ENCODE measurements at places on chromosomes 13 and 19.

- DNase-seq: no peak
Measured at GRCh38 chr13:33014291-33014690, 1.9 kb upstream of the KL start.

DNA sequence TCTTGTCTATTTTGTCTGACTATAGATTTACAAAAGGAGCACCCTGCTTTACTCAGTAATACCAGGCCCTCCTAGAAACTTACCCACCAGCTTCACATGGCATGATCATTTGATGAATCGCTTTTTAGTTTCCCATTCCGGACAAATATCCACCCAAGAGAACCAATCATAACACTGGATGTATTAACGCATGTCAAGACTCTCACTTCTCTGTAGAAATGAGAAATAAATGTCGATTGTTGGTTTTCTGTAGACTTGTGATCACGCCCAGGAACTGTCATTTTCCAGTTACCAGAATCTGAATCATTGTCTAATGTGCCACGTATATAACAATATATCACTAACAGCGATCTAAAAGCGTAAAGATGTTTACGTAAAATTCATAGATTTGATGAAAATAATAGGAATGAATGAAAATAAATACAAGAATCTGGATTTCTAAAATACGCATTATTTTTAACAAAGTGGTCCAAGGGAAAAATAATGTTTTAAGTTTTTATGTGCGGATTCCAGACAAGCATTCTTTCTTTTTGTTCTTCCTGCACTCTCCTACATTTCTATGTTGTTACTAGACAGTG, 14.0 kb downstream of the CDX2 start:
- DNase-seq: no peak

GRCh38 chr13:20588529-20589110, 21.7 kb downstream of the IFT88 start:
- DNase-seq: no peak

GRCh38 chr19:15115762-15116615, 8.8 kb downstream of the SYDE1 start:
- no peak for DNase-seq

DNA sequence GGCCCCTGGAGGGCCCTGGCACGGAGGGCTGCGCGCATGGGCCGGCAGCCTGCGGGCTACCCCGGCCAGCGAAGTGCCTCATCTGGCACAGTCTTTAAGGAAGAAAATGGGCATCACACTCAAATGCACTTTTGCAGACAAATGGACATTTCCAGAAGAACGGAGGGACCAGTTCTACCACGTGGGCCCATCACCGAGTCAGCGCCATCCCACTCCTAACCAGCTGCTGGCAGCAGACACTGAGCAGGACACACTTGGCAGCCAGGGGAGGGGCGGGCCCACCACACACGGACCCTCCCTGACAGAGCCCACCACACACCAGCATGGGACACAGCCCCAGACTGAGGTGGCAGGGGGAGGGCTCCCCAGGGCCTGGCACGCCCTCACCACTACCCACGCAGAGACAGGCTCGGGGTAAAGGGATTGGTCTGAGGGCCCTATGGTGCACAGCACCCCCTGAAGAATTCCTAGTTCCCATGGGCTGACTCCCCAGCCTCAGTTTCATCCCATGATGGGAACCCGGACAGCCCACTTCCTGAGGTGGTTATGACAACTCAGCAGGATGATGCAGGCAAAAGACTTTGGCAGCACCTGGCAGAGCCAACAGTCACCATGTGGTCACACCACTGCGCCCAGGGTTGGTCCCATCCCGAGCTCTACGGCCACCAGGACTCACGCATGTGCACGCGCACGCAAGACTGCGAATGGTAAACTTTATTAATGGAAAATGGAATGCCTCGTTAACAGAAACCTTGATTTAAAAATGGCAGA, 18.7 kb upstream of the TINCR start:
- no peak for DNase-seq

- no peak for DNase-seq
Measured at GRCh38 chr19:16821081-16821480, 8.1 kb upstream of the SIN3B start.

DNA sequence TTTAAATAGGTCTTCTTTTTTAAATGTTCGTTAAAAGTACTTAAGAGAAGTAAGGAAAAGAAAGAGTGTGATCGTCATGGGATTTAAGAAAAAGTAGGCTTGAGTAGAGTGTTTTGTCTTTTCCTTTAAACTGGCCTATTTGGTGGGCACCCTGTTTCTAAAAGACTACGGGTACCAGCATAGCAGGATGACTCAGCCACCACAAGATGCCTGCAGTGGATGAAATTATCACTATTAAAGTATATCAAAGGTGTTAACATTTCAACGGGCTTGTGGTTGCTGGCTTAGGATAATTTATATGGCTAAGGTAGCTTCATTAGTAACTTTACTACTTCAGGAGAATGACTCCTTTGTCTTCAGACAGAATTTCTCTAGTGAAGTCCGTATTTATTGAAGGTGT, 112.6 kb downstream of the STARD13 start:
- no peak for DNase-seq

DNA sequence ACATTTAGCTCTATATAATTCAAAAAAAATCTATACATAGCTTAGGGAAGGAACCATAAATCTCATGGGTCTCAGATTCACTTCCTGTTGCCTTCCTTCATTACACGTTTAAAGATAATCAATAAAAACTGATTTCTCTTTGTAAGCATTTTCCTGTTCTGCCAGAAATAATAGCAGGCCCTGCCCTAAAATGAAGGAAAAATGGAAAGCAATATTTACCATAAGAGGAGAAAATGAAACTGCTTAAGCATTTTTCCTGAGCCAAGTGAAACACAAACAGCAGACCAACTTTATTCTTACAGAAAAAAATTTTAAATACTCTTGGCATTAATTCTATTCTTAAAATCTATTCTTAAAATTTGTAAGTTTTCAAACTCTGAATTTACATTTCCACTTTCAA, 4.0 kb downstream of the LHFPL6 start:
- DNase-seq: no peak

DNA sequence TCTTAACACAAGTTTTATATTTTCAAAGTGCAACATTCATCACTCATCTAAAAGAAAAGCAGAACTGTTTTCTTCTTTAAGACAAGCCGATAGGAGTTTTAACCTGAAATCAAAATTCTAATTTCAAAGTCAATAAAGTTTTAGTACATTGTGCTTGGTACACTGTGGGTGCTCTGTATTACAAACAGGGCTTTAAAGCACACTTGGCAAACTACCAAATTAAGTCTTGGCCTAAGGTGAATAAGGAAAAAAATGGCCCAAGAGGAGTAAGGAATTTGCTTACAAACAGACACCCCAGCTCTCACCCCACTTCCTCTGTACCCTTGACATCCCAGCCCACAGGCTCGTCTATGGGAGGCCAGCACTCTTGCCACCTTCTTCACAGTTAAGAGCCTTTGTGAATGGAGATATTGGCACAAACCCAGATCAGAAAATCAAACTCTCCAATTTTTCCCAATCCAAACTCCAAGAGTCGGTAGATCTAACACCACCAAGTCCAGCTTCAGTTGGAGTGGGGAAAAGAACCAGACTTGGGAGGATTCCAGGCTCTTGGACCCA, 66.0 kb downstream of the ABCC4 start:
- no peak for DNase-seq

- no peak for DNase-seq
Measured at GRCh38 chr13:104357174-104357573, 1291.0 kb upstream of the SLC10A2 start.

DNA sequence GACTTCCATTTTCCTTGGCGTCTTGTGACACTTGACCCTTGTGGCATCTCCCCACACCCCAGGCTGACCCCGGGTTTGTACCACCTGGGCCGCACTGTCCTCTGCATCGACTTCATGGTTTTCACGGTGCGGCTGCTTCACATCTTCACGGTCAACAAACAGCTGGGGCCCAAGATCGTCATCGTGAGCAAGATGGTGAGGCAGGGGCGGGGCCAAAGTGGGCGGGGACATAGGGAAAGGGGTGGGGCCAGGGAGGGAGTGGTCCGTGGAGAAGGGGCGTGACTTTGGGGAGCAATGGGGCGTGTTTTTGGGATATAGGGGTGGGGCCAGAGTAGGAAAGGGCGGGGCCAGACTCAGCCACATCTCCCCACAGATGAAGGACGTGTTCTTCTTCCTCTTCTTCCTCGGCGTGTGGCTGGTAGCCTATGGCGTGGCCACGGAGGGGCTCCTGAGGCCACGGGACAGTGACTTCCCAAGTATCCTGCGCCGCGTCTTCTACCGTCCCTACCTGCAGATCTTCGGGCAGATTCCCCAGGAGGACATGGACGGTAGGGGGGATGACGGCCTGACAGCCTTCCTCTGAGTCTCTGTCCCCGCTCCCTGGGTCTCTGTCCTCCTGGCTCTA, 42.8 kb downstream of the TRPM4 start:
- DNase-seq: no peak

- DNase-seq: no peak
Measured at GRCh38 chr19:40398417-40399131, 8.6 kb upstream of the HIPK4 start.

DNA sequence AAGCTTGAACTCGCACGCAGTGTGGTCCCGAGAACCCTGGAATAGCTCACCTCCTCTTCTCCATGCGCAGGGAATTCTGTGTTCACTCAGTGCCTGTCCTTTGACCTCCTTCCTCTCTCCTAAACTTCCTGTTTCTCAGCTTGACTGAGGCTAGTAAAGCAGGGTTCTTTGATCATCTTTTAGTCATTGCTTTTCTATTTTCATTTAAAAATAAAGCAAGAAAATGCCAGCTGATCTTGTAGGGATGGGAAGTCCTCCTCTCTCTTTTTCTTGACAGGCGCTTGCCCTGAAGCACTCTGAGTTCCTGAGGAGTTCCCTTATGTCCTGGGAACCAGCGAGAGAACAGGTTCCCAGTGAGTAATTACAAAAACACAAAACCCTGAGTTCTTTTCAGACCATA, 62.8 kb downstream of the ARHGEF7 start:
- DNase-seq: no peak

DNA sequence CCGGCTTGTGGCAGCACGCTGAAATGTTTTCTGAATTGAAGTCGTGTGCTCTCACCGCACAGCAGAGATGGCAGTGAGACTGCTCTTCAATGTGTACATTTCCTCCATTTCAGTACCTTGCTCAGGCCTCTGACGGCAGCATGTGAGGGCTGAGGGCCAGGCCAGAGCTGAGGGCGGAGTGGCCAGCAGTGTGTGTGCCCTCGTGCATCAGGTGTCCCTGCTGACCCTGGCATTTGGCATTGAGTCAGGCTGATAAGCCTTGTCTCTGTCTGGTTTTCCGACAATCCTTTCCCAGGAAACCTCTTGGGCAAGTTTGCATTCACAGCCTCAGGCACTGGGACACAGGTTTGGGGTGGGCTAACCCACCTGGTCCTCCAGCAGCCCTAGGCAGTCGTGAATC, 62.3 kb downstream of the EFNB2 start:
- no peak for DNase-seq

- DNase-seq: no peak
Measured at GRCh38 chr19:21617740-21618339, 112.4 kb downstream of the ZNF429 start.

- DNase-seq: no peak
Measured at GRCh38 chr13:19179916-19180315, 1.7 kb downstream of the TUBA3C start.

- DNase-seq: no peak
Measured at GRCh38 chr13:74476788-74477187, 342.6 kb upstream of the KLF12 start.

DNA sequence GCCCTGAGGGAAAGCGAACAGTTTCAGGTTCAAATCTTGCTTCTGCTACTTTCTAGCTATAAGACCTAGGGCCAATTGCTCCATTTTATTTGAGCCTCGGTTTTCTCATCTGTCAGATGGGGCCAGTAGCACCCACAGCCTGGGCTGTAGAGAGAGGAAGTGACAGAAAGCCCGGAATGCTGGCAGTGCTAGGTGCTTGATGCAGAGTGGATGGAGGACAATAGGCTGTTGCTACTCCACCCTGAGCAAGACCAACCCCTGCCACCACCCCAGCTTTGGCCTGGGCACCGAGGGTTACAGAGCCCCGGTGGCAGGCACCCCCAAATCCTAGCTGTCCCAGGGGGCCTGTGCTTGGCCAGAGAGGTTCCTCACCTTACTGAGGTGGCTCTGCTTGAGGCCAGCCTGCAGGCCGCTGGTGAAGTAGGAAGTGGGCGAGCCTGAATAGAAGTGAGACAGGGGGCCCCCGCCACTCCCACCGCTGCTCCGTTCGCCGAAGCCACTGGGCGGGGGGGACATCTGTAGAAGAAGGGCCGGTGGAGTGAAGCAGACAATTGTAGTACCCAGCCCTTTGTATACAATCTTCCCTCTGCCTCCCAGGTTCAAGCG, 2.1 kb upstream of the FDX2 start:
- DNase-seq: no peak

GRCh38 chr13:110387451-110388107, 80.5 kb downstream of the COL4A2 start:
- DNase-seq: no peak

DNA sequence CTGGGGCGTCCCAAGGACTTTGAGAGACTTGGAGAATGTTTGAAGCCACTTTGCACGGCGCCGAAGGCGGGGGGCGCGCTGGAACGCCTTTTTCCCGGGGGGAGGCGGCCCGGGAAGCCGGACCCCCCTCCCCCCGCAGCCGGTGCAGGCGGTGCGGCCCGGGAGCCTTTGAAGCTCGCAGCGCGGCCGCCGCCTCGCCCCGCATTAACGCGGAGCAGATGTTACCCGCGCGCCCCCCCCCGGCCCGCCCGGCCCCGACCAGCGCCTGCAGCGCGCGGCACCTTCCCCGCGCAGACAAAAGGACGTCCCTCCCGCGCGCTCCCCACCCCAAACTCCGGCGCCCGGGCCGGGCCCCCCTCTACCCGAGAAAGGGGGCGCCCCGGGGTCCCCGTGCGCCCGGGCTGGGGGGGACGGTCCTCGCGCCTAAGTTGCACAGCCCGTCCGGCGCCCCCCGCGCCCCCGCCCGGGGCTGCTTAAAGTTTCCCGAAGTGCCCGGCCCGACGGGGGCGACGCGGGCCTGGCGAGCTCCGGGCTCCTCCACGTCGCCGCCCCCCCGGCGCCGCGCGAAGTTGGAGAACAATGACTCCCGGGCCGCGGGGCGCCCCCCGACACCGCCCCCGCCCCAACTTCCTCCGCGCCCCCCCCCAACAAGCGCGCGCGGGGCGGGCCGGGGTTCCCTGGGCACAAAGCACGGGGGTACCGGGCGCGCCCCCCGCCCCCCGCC, 685 bp downstream of the TCF3 start:
- DNase-seq: no peak

DNA sequence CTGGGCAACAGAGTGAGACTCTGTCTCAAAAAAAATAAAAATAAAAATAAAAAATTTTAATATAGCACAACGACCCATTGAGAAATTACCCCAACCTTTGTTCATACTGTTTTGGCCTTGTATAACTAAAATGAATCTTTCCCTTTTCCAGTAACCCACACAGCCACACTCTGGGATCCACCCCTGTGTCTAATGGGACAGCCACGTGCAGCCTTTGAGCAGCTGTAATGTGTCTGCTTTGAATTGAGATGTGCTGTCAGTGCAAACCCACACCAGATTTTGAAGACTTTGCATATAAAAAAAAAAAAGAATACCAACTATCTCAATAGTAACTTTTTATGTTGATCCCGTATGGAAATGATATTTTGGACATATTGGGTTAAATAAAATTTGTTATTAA, 112.7 kb upstream of the UBL3 start:
- DNase-seq: no peak

GRCh38 chr19:39389631-39390414, 1.1 kb downstream of the PAF1 start:
- DNase-seq: no peak

GRCh38 chr13:75196147-75196837, 285.7 kb downstream of the TBC1D4 start:
- no peak for DNase-seq
